ENCODE measurements at places on chromosomes 11 and 22. TPM values are rescaled to one million over a fixed set of nuclear protein-coding genes. Genes with fewer than 3 reads are reported as not detected.
A peak's percentile ranks its signal among the peaks of the same experiment; 100 is the strongest.

- no peaks in the 10 kb centered on the region for H3K36me3 ChIP-seq
- H3K4me1 ChIP-seq = no peaks in the 10 kb centered on the region
- no peaks in the 10 kb centered on the region for H3K27me3 ChIP-seq
- H3K27ac ChIP-seq = no peak overlapping the region
- H3K4me3 ChIP-seq = no peak overlapping the region
Measured at GRCh38 chr11:72972496-72973128, 158.4 kb downstream of the ATG16L2 start.

DNA sequence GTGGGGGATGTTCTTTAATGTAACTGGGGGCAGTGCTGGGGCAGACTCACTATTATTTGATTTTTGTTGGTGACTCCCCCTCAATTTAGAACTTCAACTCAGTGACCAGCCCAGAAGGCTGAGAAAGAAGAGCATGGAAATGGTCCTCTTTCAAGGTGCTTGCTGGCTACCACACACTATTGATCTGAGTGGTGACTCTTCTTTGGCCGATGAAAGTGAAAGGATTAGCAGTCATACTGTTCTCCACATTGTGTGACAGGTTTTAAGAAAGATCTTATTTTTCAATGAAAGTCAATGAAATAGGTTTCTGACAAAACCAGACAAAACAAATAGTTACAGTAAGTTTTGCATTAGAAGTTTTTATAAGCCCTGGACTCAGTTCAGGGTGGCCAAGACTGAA is 29.9 kb downstream of the NLRP14 start:
- H3K27ac ChIP-seq = no peak overlapping the region
- no peaks in the 10 kb centered on the region for H3K36me3 ChIP-seq
- H3K27me3 ChIP-seq = no peaks in the 10 kb centered on the region
- no peak for DNase-seq
- no peaks in the 10 kb centered on the region for H3K4me1 ChIP-seq
- no peak overlapping the region for H3K4me3 ChIP-seq

DNA sequence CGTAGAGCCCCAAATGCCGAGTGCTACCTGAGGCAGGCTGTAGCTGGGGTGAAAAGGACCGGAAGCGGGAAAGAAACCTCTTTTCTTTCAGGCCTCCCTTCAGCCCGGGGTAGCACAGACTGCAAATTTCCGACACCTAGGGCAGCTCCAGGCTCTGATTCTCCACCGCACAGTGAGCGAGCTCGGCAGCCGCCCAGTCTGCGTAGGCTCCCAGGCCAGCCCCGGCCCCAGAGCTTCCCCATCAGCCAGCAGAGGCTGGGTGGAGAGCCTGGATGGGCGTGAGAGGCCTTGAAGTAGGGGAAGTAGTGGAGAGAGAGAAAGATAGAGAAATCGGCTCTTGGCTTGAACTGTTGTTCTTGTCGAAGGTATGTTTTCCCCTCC is 9.3 kb upstream of the PAX6 start:
- no peaks in the 10 kb centered on the region for H3K36me3 ChIP-seq
- H3K27me3 ChIP-seq = peaks cover 97% of the 10 kb centered on the region
- no peak overlapping the region for H3K27ac ChIP-seq
- peak overlapping the region; percentile 71 for H3K4me3 ChIP-seq
- peaks cover 78% of the 10 kb centered on the region for H3K4me1 ChIP-seq

DNA sequence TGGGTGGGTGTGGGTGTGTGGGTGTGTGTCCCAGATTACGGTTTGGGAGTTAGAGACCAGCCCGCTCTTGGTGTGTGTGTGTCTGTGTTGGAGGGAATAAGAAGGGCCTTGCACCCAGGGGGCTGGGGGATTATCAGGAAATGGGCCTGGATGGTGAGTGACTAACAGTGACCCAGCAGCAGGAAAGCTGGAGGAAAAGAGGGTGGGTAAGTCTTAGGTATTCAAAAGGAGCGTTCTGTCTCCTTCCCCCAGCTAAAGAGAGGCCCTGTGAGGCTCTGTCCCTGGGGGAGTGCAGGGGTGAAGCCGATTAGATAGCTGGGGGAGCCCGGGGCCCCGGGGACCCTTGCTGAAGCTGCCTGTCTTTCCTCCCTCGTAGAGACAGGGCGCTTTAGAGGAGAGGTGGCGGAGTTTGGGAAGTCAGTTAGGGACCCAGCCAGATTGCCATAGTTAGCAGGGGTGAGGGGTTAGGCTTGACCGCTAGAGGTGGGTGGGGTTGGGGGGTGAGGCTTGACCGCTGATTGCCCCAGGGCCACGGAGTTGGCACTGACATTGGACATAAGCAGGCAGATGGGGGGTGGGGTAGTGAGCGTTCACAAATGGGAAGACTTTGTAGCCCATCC is 1.5 kb downstream of the OAF start:
- H3K27ac ChIP-seq = no peak overlapping the region
- H3K27me3 ChIP-seq = peaks cover 98% of the 10 kb centered on the region
- no peaks in the 10 kb centered on the region for H3K36me3 ChIP-seq
- H3K4me3 ChIP-seq = 0 out of 2 replicates have a peak overlapping the region, but pooled peaks have one; percentile 20

CSNK2A3 gene
- polyA plus RNA-seq = 0.33 TPM

GRCh38 chr11:83156996-83157593 is at the start of gene PCF11:
PCF11 (plus strand) TSS chr11:83157131; CDS start chr11:83157440, 309 bp downstream.
- H3K4me3 ChIP-seq = peak within 1 kb of the TSS; percentile 92
- peaks cover 8% of the 10 kb centered on the region for H3K4me1 ChIP-seq
- no peak for DNase-seq
- no peaks in the 10 kb centered on the region for H3K27me3 ChIP-seq
- H3K27ac ChIP-seq = peak within 1 kb of the TSS; percentile 95

DNA sequence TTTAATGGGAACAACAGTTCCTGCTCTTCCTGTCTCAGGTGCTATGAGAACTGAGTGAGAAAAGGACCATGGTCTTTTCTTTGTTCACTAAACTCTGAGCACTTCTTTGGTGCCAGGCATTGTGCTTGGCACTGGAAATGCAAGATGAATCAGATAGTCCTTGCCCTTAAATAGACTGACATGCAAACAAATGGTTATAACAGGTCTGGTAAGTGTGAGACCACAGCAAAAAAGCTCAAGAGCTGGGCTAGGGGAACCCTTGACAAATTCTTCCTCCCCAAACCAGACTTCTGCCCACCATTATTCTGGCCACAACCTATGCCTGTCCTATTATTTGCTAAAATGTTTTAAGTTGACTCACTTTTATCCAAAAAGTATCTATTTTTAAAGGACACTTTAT is 5.1 kb downstream of the SLC43A3 start:
- no peaks in the 10 kb centered on the region for H3K36me3 ChIP-seq
- DNase-seq = no peak
- peaks cover 5% of the 10 kb centered on the region for H3K27me3 ChIP-seq
- H3K4me1 ChIP-seq = peaks cover 8% of the 10 kb centered on the region
- no peak overlapping the region for H3K4me3 ChIP-seq

GRCh38 chr11:129702410-129703398 is 112.9 kb upstream of the TMEM45B start:
- DNase-seq = no peak
- H3K4me1 ChIP-seq = no peaks in the 10 kb centered on the region
- no peak overlapping the region for H3K4me3 ChIP-seq
- H3K27ac ChIP-seq = no peak overlapping the region
- no peaks in the 10 kb centered on the region for H3K36me3 ChIP-seq
- H3K27me3 ChIP-seq = no peaks in the 10 kb centered on the region

- H3K36me3 ChIP-seq = no peaks in the 10 kb centered on the region
- DNase-seq = no peak
- 0 out of 2 replicates have a peak, but pooled peaks cover 5% of the 10 kb centered on the region for H3K4me1 ChIP-seq
- H3K4me3 ChIP-seq = no peak overlapping the region
- no peak overlapping the region for H3K27ac ChIP-seq
Measured at GRCh38 chr11:122604621-122605020, 50.9 kb upstream of the UBASH3B start.

DNA sequence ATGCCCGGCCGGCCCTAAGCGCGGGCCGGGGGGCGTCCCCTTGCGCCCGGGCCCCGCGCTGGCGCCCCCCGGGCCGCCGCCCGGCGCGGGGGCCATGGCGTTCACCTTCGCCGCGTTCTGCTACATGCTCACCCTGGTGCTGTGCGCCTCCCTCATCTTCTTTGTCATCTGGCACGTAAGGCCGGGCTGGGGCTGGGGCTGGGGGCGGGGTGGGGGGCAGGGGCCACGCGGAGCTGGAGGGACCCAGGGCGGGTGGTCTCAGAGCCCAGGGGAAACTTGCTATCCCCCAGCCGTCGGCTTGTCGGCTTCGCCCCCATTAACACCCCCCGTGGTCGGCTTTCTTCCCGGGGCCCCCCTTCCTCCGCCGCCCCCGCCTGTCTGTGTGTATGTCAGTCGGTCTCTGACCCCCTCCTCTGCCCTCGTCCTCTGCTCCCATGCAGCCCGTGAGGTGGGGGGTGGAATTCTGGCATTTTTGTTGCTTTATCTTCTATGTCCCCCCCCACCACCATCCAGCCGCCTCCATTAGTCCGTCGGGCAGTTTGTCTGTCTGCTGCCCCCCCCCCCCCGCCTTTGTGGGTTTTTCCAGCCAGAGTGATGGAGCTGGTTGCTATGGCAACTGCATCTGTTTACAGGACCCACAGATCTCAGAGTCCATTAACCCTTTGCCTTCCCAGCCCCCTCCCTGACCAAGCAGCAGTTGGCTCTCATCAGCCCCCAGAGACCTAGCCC is 552 bp downstream of the CNIH2 start:
- no peaks in the 10 kb centered on the region for H3K27me3 ChIP-seq
- no peaks in the 10 kb centered on the region for H3K36me3 ChIP-seq
- no peak overlapping the region for H3K27ac ChIP-seq
- peaks cover 9% of the 10 kb centered on the region for H3K4me1 ChIP-seq

GRCh38 chr11:88308576-88308975 is 29.0 kb downstream of the CTSC start:
- DNase-seq = peak; percentile 92
- peaks cover 62% of the 10 kb centered on the region for H3K4me1 ChIP-seq
- peak overlapping the region; percentile 98 for H3K27ac ChIP-seq
- H3K27me3 ChIP-seq = no peaks in the 10 kb centered on the region
- peak overlapping the region; percentile 18 for H3K4me3 ChIP-seq

GRCh38 chr11:126465573-126466188 is 110.2 kb downstream of the ST3GAL4 start:
- H3K4me1 ChIP-seq = no peaks in the 10 kb centered on the region
- H3K4me3 ChIP-seq = no peak overlapping the region
- no peak for DNase-seq
- H3K27ac ChIP-seq = no peak overlapping the region

DNA sequence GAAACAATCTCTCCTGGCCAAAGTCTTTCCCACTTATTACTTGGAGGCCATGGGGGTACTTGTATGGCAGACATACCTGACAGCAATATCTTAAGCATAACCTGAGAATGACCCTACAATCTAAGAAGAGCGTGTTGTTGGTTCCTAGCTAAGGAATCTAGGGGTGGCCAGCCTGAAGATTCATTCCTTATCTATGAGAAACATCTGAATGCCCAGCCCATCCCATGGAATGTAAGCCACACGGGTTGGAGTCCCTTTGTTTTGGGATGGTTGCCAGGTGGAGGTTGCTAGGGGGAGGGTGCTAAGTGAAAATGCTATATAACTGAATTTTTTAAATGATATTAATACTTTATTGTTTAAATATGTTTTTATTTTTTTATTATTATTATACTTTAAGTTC is 725.0 kb downstream of the ETS1 start:
- no peak overlapping the region for H3K27ac ChIP-seq
- H3K36me3 ChIP-seq = no peaks in the 10 kb centered on the region
- no peaks in the 10 kb centered on the region for H3K27me3 ChIP-seq
- DNase-seq = peak; percentile 23

- H3K36me3 ChIP-seq = no peaks in the 10 kb centered on the region
- H3K27ac ChIP-seq = no peak overlapping the region
- no peak for DNase-seq
- no peak overlapping the region for H3K4me3 ChIP-seq
Measured at GRCh38 chr11:7592711-7593110, 78.9 kb downstream of the PPFIBP2 start.

DNA sequence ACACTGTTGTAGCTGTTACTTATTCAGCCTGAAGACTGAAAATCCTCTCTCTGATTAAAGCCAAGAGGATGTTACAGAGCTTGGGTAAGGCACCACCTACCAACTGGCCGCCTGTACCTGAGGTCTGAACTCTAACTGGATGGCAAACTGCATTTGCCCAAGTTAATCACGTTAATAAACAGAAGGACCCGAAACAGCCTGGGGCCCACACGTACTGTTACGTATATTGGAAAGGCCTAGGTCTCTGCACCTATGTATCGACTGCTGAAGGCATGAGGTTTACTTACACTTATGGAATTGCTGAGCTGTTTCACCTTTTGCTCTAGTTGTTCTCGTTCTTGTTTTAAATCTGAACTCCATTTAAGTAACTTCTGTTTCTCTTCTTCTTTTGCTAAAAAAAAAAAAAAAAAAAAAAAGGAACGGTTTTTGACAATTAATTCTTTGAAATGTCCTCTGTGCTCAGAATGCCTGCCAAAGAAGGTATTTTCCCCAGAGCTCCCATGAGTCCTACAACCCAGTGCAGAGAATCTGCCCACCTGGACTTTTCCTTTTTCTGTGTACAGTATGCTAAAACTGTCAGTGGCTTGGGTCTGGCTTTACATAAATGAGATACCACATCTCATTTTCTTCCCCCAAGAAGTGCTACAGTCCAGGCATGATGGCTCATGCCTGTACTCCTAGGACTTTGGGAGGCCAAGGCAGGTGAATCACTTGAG is 13.1 kb downstream of the LARGE2 start:
- no peak for DNase-seq
- peaks cover 11% of the 10 kb centered on the region for H3K36me3 ChIP-seq
- no peak overlapping the region for H3K4me3 ChIP-seq
- H3K4me1 ChIP-seq = no peaks in the 10 kb centered on the region
- peak overlapping the region; percentile 55 for H3K27ac ChIP-seq

GRCh38 chr22:35212009-35212408 is 45.3 kb upstream of the HMGXB4 start:
- H3K36me3 ChIP-seq = no peaks in the 10 kb centered on the region
- H3K27ac ChIP-seq = no peak overlapping the region
- H3K4me3 ChIP-seq = no peak overlapping the region
- no peak for DNase-seq
- H3K4me1 ChIP-seq = no peaks in the 10 kb centered on the region

ELF5 gene
- polyA plus RNA-seq = not detected

- no peak overlapping the region for H3K27ac ChIP-seq
- no peaks in the 10 kb centered on the region for H3K4me1 ChIP-seq
- H3K27me3 ChIP-seq = no peaks in the 10 kb centered on the region
- no peaks in the 10 kb centered on the region for H3K36me3 ChIP-seq
- H3K4me3 ChIP-seq = no peak overlapping the region
- DNase-seq = no peak
Measured at GRCh38 chr11:7423946-7424345, 61.4 kb upstream of the OLFML1 start.

LRP5 gene
- polyA plus RNA-seq = 38.3 TPM
